ENCODE measurements at places on chromosomes 3 and 15.

DNA sequence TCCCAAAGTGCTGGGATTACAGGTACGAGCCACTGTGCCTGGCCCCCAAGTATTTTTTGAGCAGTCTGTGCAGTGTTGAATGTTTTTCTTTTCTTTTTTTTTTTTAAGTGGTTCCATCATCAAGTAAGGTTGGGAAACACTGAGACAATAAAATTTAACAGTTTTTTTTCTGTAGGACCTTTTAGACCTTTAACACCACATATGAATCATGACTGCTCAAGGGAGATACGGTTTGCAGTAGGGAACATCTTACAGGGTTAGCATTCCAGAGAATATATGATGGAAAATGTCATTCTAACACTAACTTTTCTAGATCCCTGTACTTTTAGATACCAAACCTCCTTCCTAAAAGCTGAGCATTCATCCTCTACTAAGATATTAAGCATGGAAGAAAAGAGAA is 41.7 kb downstream of the SNX4 start:
- no peak for DNase-seq

DNA sequence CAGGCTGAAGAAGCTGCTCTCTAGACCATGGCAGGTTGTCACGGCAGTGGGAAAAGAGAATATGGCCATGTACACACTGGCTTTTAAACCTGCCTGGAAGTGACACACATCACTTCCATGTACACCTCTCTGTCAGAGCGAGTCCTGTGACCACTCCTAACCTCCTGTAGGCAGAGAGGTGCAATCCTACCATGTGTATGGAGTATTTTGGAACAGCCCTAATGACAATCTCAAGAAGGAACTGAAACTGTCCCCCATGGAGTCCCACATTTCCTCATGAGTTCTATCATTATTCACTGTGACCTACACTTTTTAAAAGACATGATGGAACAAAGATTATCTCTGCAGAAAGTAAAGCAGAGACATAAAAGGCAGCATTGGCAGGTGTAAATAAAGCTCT is 153.4 kb upstream of the PFN2 start:
- DNase-seq, result no peak

DNA sequence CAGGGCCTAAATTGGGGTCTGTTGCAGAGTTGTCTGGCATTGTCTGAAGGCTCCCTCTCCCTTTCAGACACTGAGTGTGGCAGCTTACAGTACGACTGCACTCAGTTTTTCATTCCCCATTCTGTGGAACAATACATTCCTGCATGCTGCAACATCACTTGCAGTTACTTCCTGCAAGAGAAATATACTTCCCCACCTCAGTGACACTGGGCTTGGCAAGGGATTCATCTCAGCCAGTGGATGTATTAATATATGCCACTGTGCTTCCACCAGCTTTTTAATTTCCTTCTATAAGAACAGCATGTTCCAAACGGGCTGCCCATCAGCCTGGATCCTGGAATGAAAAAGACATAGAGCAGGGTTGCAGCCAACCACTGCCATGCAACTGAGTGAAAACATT is 23.1 kb downstream of the B3GALNT1 start:
- no peak for DNase-seq

DNA sequence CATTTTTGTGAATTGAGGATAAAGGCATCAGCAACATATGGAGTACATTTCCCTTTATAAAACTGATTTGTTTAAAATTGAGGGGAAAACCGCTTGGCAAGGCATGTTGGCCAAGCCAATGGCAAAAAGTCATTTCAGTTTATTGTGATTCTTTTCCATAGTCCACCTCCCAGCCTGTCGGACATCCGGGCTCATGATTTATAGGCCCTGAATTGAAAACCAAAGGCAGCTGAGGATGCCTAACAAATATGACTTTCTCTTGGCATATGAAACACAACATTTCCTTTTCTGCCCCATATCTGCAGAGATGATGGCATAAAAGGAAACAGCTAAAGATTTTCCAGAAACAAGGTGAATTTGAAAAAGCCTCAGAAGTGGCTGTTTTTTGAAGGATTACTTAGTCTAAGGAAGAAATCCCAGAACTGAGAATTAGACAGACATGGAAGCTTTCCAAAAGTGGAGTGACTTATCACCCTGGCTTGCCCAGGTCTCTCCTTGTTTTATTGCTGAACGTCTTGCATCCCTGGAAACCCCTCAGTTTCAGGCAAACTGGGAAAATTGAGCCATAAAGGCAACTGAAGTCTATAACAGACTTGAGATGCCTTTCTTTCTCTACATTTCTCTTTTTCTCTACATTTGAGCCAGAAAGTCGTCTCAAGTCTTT is 74.0 kb downstream of the COL8A1 start:
- no peak for DNase-seq

- no peak for DNase-seq
Measured at GRCh38 chr3:171044384-171044783, 17.9 kb upstream of the SLC2A2 start.

DNA sequence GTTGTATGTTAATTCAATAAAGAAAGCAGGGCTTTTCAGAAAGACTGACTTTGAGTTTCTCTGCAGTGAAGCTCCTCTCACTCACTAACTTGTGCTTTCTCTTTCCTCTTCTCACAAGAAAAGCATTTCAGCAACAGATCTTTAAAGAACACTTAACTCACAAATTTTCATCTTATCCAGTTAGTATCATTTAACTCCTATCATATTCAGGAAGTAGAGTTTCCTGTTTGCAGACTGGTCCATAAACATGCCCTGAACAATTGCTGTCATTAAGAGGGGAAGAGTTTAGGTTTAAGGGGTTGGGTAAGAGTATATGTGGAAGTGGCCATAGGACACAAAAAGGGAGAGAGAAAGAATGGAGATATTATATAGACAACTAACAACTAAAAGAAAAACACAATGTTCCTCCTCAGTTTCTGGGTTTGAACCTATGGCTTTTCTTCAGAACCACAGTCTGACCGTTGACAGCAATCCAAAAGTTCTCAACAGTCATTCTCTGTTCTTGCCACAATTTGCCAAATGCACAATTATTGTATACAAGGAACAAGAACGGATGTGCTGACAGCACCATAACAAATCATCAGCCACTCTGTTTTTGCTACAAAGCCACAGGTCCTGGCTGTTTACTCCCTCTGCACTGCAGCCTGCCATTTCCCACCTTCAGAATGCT is 63.9 kb downstream of the CHAC1 start:
- no peak for DNase-seq

All from stimulated activated CD8-positive, alpha-beta memory T cell treated with anti-CD3 and anti-CD28 coated beads, Interleukin-4, amount 100 ng/mL, for 24 hours (primary cell).